ENCODE measurements at places on chromosomes 1 and 21.
A peak's percentile ranks its signal among the peaks of the same experiment; 100 is the strongest.

GRCh38 chr21:17045214-17045853, 467.5 kb upstream of the CXADR start:
- no peak for DNase-seq

DNA sequence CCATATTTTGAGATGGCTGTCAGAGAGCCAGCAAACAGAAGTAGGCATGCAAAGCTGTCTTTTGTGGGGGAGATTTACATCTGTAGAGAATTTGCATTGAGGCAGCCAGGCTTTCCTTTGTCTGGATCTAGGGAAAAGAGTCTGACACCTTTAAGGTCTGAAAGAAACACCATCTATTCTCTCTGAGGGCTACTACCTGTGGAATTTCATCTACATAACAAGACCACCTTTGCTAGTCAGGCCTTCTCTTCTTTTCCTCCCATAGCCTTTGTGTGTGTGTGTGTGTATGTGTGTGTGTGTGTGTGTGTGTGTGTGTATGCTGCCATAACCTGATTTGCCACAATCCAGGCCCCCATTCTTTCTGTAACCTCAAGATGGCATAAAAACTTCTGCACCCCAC, 28.4 kb upstream of the DMRTB1 start:
- no peak for DNase-seq

DNA sequence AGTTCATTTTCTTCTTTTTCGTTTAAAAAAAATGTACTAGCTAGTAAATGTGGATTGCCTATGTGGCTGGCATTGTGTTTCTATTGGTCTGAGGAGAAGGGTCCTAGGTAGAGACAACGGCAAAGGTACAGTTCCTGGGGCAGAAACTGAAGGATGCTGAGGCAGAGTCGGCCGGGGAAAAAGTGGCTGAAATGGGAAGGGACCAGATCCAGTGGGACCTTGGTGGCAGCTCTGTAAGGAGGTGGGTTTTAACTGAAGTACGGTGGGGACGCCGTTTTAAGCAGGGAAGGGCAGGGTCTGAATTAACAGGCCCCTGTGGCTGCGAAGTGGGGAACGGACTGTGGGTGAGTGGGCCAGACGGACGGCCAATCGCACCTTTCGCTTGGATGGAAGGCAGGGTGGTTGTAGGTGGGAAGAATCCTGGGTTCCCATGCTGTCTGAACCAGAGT, 420 bp upstream of the VPS13D start:
- DNase-seq, result no peak

DNA sequence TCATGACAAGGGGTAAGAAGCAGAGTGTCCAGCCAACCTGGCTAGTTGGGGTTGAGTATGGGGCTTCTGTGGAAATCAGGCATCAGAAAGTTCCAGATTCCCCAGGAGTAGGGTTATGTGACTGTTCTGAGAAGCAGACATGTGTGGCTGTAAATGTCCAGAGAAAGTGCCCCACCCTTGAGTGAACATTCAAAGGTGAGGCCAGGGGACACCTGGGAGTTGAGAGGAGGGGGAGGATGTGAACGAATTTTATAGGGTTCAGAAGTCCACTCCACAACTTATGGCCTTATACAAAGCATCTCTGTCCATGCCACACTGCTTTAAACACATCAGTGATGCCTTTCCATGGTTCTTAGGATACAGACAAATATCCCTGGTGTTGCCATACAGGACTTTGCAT, 133.3 kb downstream of the IGSF21 start:
- DNase-seq, result no peak

GRCh38 chr1:205600085-205600484, 31.7 kb downstream of the ELK4 start:
- DNase-seq, result peak; percentile 70

DNA sequence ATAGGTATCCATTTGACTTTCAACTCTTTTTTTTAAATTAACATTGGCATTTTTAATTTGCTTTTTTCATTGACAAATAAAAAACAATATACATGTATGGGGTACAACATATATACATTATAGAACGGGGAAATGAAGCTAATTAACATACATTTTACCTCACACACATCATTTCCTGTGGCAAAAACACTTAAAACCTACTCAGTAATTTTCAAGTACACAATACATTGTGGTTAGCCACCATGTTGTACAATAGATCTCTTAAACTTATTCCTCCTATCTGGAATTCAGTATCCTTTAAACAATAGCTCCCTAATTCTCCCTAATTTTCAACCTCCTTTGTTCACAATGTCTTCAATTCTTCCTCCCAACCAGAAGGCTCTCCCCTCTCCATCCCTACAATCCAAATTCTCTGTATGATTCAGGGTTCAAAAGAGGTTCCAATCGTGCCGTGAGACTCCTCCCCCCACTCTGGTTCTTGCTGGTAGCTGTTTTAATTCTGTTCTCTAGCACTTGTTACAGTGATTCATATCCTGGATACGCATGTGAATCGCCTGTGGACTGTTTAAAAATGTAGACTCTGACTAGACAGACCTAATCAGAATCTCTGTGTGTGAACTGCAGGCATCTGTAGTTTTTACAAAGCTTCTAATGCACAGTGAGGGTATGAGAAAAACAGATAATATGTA, 87.6 kb upstream of the DUSP10 start:
- DNase-seq, result peak; percentile 89

GRCh38 chr21:43936247-43936967, 71.4 kb downstream of the AGPAT3 start:
- no peak for DNase-seq

GRCh38 chr21:23861911-23862504, 1745.3 kb downstream of the MRPL39 start:
- DNase-seq, result no peak

DNA sequence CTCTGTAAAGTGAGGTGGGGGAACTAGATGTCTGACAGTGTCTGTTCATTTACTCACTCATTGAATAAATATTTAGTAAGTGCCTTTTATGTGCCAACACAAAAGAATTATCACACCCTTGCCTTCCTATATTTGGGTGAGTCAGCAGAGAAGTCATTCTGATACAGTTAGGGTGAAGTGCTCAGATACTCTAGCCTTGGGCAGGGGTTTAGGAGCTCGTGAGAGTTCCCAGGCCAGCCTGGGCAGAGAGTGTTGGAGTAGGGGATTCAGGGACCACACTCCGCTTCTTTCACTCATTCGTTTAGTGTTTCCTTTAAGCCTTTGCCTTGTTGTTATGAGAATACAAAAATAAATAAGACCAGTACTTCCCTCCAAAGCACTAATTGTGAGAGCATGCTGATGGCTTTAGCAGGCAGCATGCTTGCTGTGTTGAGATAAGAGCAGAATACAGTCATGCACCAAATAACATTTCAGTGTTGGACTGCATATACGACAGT, 83.9 kb downstream of the DYRK1A start:
- DNase-seq, result peak; percentile 25

- DNase-seq, result no peak
These were observed 37.9 kb upstream of the TSPEAR start for GRCh38 chr21:44749116-44749758.

DNA sequence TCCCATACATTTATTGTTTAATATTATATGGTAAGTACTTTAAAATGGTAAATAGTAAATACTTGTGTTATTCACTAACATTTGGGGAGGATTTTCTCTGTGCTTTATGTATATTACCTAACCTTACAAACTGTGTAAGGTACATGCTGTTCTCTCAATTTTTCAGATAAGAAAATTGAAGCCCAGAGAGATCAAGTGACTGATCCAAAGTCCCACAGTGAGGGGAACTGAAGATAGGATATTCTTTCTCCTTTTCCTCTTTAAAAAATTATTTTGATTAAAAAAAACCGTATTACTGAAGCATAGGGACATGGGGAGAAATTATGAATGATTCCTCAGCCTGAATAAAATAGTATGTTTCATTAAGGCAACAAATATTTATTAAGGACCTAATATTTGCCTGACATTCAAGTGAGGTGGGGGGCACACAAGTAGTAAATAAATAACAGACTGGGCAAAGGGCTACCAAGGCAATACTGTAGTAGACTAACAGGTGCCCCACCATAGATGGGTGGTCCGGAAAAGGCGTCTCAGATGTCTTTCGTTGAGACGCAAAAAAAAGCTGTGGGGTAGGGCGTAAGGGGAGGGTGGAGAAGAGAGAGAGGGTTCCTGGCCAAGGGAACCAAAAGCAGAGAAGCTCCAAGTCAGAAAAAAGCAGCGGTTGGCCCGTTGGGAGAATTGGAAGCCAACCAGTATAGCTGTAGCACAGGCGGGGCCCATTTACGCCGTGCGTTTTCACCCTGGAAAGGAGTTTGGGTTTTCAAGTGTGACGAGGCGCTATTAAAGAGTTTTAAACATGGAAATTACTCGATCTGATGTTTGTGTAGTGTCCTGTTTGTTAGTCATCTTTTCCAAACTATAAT, 944 bp upstream of the AGO3 start:
- DNase-seq, result peak; percentile 36

- DNase-seq, result no peak
These were observed 11.4 kb downstream of the COQ8A start for GRCh38 chr1:226951286-226952117.

DNA sequence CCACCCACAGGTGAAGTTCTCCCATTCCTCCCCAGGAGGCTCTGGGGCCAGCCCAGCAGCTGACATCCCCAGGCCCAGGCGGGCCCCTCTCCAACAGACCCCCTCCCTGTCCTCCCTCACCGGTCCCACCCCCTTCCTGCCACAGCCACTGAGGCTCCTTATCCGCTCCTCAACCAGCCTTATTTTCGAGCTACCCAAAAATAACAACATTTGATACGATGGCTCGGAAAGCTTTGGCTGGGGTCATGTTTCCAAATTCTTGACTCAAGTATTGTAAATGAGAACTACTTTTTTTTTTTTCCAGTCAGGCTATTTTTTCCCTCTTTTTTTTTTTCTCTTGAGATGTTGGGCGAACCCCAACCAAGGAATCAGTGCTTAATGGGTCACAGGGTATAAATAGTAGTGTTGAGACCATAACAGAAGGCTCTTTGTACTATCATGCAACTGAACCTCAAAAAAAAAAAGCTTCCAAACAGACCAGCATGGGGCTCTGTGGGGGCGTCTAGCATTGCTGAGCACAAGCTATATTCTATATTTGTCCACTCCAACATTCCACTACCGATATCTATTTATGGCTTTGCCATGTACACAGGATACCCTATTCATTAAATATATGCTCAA, 27.2 kb downstream of the IRF2BP2 start:
- no peak for DNase-seq

DNA sequence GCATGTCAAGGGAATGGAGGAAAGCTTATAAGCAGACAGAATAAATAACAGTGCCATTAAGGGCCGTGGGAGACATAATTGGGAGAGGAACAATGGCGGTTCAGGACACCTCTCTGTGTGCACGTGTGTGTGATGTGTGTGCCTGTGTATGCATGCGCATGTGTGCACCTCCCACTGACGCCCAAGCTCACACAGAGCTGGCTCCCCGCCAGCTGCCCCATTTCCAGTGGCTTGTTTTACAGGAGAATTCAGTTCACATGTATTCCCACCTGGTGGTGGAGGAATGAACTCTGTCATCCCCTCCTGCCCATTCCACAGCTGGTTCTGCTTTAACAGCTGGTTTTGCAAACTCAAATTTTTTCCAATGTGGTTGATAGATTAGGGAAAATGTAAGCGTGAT, 262.2 kb downstream of the AJAP1 start:
- no peak for DNase-seq

DNA sequence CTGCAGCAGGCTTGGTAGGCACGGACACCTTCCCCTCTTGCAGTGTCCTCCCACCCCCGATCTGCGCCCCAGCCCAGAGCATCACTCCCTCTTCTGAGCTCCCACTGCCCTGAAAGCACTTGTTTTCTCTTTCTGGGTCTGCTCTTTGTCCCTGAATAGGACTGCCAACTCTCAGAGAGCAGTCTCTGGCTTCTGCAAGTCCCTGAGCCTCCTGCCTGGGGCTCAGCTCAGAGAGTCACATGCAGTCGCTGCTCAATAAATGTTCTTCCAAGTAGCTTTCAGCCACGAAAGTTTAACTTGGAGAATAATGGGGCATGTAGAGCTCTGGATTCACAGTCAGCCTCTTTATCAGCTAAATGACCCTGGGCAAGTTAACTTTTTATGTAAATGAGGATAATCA, 205.6 kb downstream of the HIVEP3 start:
- no peak for DNase-seq

GRCh38 chr1:77387553-77387952, 105.7 kb downstream of the AK5 start:
- DNase-seq, result no peak

DNA sequence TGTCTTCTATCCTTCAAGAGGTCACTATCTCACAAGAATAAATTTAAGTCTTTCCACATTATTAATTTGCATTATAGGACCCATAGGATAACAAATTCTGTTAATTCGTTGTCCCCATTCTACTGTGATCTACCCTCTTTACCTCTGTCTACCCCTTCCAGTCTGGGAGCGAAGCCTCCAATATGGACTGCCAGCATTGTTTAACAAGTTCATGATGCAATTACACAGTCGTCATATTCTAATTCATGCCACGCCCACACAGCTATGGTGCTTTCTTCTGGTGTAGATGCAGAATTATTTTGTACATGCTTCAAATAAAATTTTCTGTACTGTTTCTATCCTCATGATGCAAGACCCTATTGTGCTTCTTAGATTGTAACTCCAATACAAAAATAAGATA, 178.3 kb upstream of the PALMD start:
- no peak for DNase-seq

All from activated CD4-positive, alpha-beta T cell treated with anti-CD3 and anti-CD28 coated beads, Interleukin-10, Interleukin-2, amounts not matched to agents 100 ng/mL and 50 ng/mL, durations not matched to agents 16 hours and 8 hours (primary cell).